ENCODE measurements at places on chromosomes 11 and 22.

DNA sequence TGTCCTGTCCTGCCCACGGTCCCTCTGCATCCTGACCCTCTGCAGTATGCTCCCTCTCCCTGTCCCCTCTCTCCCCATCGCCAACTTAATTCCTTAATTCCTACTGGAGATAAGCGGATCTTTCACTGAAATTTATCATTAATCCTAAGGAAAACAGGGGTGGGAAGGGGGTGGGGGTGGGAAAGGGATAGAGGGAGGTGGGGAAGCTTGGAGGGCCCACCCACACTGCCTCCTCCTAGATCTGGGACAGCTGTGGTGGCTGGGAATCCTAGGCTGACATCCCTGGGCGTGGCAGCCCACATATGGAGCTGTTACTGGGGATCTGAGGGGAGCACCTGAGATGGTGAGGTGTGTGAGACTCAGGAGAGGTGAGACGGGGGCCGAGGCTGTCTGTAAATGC, 14.4 kb downstream of the NECTIN1 start:
- DNase-seq, result no peak

DNA sequence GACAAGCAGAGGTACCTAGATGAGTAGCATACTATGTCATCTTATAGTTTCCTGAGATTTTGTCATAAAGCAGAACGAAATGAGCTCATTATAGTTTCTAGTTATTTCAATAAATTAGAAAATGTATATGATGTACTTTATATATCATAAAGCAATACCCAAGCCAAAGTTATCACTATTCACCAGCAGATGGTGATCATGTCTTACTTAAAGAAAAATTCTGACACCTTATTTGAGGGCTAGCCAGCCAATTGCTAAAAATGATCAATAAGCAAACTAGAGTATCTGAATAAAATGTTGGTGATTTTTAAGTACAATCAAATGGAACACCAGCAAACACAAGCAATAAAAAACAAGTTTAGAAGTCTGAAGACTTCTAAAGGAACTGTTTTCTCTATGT, 44.1 kb downstream of the RSF1 start:
- no peak for DNase-seq

DNA sequence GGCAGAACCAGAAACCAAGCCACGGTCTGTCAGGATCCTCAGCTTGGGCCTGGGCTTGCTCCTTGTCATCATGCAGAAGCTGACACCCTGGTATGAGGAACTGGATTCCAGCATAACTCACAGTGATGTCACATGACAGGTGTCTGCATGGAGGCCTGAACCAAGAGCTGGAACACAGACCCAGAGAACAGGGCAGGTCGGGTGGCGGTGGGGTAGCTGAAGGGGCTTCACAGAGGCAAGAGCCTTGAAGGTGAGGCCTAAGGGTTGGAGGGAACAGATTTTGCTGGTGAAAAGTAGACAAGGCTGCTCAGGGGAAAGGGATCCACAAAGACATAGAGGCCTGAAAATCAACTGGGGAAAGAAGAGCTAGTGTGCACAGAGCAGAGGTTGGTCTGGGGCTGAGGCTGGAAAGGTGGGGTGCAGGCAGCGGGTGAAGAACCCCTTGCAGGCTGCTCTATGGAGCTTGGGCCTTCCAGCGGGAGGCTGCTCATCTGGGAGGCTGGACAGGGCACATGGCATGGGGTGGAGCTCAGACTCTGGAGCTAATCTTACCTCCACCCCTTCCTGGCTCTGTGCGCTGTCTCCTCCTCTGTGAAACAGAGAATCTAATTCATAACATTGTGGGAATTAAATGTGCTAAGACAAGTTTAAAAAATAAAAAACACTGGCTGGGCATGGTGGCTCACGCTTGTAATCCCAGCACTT, 18.4 kb upstream of the RPS3 start:
- no peak for DNase-seq

DNA sequence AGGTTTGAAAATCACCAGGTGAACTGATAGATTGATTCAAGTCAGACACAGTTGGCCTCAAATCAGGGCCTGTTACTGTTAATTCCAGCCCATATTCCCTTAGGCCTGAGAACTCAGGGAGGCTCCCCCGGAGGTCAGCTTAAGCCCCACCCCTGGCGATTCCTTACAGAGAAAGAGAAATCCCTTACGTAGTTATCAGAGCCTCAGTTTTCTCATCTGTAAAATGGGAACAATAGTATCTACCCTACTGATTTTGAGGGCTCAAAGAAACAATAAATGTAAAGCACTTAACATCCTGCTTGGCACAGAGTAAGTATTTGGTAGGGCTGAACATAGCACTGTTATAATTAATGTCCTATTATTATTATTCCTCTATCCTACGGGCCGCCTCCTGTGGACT, 94.1 kb downstream of the NAT10 start:
- DNase-seq, result no peak

DNA sequence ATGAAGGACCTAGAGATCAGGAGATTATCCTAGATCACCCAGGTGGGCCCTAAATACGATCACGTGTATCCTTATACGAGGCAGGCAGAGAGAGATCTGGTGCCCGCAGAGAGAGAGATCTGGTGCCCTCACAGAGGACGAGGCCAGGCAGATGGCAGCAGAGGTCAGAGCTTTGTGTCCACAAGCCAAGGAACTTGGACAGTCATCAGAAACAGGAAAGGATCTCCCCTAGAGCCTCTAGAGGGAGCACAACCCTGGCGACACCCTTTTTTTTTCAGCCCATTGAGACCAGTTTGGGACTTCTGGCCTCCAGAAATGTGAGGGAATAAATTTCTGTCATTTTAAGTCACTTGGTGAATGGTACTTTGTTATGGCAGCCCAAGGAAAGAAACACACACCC, 25.5 kb upstream of the TIMP3 start:
- no peak for DNase-seq

DNA sequence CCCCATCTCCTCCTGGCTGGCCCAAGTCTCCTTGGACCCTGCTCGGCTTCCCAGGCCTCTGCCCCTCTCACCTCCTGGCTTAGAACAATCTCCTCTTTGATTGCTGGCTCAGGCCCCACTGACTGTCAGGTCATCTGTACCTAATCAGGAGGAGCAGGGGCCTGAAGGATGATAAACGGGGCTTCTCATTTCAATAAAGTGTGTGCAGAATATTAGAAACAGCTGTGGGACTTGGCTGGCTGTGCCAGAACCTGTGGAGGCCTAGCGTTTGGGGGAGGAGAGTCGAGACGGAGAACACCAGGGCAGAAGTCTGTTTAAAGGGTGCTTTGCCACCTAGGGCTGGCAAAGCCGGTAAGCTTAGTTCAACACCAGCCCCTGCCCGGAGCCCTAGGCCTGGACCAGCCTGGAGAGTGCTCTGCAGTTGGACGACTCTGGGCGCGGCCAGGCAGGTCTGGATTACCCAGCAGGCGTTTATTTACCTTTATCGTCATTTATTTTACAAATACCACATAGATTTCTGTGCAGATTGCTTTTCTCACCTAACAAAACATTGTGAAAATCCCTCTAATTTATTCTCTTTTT, 10.1 kb upstream of the VSIG10L2 start:
- no peak for DNase-seq

- no peak for DNase-seq
Measured at GRCh38 chr11:78853521-78853920, 278.9 kb upstream of the NARS2 start.

DNA sequence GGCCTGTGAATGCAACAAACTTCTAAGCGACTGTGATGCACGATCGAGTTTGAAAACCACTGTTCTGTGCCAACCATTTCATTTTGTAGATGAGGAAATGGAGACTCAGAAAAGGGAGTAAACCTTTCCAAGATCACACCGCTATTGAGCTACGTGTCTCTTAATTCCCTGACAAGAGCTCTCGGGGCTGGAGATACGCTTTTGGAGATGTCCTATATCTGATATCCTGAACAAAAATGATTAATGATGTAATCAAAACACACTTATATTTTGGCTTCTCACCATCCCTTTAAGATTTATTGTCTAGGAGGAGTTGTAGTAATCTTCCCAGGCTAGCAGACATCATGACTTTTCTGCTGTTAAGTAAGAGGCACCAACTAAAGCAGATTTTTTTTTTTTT, 1.7 kb upstream of the PARVA start:
- no peak for DNase-seq

DNA sequence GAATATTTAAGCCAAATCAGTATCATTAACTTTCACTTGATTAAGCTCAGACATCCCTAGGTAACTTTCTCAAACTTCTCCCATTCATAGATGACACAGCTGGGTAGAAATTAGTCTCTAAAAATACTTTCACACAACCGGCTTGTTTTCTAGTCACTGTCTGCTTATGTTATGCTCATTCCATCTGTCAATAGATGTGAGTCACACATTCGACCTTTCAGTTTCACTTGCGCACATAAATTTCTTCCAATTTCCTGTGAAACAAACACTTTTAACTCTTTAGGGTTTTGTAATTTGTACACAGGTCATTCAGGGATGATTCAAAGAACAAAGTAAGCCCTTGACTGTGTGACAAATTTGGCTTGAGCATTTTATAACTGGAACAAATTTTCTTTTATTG, 723.0 kb downstream of the KCNA4 start:
- DNase-seq, result peak; percentile 96

- no peak for DNase-seq
Measured at GRCh38 chr22:47625013-47625385, 862.5 kb downstream of the TBC1D22A start.

- peak; percentile 53 for DNase-seq
Measured at GRCh38 chr22:27918341-27919221, 475 bp downstream of the PITPNB start.

DNA sequence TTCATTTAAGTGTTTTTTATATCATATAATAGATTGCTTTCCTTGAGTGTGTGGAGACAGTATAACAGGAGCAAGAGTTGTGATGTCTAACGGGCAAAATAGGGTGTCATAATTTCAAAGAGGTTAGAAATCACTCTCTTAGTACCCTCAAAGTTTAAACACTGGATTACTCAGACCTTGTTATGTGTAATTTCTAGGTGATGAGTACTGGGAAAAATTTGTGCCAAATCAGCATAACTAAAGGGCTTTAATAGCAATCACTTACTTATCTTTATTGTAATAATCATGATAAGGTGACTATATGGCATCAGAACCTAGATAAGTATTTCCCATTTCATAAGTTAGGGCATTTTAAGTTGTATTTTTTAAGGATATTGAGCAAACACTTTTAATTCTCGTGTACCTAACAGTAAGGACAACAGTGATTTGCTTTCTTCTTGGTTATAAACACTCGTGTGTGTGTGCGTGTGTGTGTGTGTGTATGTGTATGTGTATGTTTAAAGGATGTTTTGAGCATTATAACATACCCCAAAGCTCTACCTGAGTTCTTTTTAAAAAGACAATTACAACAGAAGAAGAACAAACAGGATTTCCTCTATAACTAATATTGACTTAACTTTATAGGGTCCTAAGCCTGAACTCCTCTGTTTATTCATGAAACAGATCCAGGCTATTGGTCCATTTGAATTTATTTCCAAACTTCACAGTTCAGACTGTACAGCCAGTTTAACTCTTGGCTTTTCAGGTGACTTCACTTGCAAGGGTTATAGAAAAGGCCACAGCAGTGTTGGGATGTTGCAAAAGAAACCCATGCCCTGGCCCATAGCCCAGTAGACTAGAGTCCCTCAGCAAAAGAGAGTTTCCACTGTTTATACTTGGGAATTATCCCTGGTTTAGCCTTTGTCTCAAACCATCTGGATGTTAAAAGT, 23.7 kb upstream of the PDE3B start:
- peak; percentile 11 for DNase-seq

DNA sequence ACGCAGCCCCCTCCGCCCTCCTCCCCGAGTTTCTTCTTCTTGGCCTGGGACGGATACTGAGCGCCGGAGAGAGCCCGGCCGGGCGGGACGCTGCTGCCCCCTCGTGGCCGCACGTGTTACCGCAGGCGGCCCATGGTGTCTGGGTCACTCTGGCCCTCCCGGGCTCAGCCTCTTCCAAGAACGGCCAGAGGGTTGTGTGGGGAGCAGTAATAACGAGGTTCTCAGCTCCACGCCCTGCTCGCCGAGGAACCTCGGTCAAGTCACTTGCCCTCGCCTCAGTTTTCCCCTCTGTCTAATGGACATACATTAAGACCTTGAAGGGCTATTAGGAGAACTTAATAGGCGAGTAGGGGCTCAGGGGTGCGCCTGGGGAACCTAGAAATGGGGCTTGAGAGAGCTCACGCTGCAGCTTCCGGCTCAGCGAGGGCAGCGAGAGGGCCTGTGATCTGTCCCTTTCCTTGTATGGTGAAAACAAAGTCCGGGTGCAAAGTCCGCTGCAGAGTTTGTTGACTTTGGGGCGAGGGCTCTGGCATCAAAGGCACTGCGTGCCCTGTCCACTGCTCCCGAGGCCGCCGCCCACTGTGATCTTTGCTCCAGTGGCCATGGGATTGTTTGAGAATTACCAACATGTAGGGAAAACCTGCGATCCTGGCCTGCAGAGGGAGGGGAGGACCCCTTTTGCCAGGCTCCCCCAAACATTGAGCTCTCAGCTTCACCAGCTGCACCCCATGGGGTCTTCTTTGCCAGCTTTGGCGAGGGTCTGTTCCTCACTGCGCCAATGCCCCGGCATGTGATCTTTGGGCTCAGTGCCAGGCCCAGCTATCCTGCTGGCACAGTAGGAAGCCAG, 14.4 kb upstream of the LRP5 start:
- DNase-seq, result peak; percentile 58

DNA sequence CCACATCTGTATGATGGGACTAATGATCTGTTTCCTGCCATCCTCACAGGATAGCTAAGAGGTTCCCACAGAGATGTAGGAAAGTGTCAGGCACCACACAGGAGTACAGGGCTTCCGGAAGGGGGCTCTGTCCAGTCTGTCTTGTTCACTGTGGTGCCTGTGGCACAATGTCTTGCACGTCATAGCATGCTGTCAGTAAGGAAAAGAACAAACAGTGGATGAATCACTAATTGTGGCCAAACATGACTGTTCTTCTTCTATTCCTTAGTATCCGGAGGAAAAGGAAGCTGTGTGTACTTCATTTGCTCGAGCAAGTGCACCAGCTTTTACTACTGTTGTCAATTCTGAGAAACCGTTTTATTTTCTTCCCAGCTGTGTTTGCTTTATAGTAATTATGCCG, 73.4 kb upstream of the YWHAH start:
- peak; percentile 90 for DNase-seq

- DNase-seq, result no peak
Measured at GRCh38 chr11:94218372-94218771, 86.0 kb upstream of the IZUMO1R start.

GRCh38 chr11:47850337-47850736, 2.2 kb upstream of the NUP160 start:
- DNase-seq, result no peak

GRCh38 chr11:132519241-132519815, 1013.0 kb downstream of the OPCML start:
- no peak for DNase-seq

- no peak for DNase-seq
Measured at GRCh38 chr11:114140826-114141225, 81.3 kb downstream of the ZBTB16 start.

DNA sequence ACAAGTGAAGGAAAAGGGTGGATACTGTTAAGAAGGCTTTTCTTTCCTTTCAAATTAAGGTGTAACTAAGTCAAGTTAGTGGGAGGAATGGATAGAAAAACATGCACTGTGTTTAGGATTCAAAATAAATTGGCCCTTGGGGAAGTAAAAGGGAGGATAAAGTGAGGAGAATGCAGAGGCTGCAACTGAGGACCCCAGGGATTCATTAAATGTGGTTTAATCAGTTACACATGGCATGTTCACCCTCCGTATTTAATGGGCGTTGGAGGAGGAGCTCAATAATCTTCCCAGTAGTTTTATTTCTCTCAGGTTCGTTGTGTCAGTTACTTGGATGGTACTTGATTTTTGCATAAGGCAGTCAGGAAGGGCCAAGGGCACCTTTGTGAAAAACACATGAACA, 966.3 kb downstream of the JRKL start:
- DNase-seq, result no peak

- no peak for DNase-seq
Measured at GRCh38 chr11:44608651-44608990, 43.2 kb downstream of the CD82 start.

Data from iris pigment epithelial cell (primary cell).